ENCODE measurements at places on chromosomes 11 and 22.
A peak's percentile ranks its signal among the peaks of the same experiment; 100 is the strongest.

DNA sequence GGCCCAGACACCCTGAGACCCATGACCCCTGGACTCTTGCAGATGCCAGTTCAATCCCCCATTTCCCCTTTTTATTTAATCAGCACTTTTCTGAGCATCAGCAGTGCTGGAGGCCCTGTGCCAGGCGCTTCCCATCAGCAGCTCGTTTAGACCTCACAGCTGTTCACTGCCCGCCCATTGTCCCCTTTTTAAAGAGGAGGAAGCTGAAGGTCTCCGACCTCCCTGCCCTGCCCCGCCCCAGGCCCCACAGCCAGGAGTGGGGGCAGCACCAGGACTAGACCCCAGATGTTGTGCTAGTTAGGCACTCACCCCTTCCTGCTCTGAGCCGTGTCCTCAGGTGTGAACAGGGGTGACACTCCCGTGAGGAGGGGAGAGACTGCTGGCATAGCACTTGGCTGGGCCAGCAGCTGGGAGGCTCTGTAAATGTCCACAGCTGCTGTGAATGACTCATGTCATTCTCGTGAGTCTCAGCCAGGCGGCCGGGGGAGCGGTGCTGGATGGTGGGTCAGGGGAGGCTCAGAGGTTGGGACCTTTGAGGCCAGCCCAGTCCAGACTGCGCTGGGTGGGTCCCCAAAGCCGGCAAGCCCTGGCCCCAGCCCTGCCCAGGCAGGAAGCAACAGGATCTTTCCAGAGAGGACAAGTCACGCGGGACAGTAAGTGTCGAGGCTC is 19.9 kb downstream of the EMID1 start:
- no peak for DNase-seq

GRCh38 chr22:22408731-22409696 is 99.5 kb downstream of the ZNF280B start:
- no peak for DNase-seq

DNA sequence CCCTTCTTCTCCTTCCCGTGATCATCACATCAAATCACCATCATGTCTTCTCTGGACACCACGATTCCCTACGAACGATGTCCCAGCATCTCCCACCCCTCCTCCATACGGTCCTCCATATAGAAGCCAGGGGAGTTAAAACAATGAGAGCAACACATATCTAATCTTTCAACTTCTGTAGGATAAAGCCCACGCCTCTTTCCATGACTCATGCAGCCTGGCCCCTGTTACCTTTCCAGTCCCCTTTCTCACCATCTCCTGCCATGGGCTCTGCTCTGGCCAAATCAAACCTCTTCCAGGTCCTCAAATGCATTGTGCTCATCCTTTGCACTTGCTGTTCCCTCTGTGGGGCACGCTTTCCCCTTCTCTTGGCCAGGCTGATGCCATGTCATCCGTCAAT is 23.6 kb downstream of the RPS6KA4 start:
- DNase-seq: no peak

DNA sequence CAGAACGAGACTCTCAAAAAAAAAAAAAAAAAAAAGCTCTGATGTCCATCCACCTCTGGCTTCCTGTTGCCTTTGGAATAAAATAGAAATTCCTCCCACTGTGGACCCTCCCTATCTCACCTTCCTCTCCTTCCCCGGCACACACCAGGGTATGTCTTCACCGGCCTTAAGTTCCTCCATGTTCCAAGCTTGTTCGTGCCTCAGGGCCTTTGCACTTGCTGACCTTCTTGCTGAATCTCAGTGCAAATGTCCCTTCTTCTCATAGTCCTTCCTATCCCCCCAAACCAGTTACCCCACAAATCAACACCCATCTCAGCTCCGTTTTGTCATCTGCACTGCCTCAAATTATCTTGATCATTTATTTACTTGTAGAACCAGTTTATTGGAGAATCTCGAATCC is 20.6 kb downstream of the IFT27 start:
- no peak for DNase-seq

DNA sequence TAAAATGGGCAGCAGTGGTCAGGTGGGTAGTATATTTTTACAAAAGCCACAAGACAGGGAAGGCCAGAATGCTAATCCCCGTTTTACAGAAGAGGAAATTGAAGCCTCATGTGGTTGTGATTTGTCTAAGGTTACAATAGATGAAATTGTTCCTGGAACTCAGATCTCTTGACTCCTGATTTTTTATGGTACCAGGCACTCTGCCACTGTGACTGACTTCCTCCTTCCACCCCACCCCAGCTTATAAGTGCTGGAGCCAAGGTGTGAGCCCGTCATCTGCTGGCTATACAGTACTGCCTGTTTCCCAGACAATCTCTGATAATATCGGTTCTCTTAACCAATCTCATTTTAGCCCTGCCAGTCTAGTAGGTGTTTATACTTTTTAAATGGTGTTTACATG is 1.9 kb downstream of the SLC5A1 start:
- no peak for DNase-seq

DNA sequence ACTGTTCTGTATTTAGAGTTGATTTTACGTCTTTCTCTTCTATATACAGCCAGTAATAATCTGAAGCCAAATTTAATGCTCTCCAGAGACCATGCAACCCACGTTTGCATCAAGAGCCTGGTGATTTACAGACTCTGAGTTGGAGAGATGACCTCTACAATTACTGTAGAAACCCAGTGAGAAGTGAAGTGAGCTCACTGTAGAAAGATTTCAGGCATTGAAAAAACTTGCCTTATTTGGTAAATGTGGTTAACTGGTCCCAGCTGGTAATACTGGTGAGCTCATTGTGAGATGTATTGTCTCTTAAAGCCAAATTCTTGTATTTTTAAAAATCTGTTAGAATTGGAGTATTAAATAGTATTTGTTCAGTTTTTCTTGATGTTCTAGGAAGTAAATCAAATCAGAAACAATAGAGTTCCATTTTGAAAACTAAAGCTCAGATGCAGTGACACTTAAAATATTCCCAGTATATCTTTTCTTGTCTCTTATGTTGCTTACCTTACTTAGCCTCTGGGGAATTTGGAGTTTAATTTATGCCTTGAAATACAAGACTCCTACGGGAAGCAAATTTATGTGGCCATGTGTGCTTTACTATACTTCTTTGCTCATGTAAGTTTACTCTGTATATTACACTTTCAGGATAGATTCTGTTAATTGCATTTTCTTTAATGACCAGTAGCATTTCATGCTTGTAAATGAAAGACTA is 189.9 kb downstream of the ARHGAP42 start:
- no peak for DNase-seq

GRCh38 chr11:118841469-118842242 is 42.0 kb upstream of the CXCR5 start:
- no peak for DNase-seq

GRCh38 chr11:113263458-113264259 is 50.7 kb upstream of the TTC12 start:
- DNase-seq: no peak

GRCh38 chr11:61636676-61637075 is 43.5 kb upstream of the DAGLA start:
- no peak for DNase-seq

DNA sequence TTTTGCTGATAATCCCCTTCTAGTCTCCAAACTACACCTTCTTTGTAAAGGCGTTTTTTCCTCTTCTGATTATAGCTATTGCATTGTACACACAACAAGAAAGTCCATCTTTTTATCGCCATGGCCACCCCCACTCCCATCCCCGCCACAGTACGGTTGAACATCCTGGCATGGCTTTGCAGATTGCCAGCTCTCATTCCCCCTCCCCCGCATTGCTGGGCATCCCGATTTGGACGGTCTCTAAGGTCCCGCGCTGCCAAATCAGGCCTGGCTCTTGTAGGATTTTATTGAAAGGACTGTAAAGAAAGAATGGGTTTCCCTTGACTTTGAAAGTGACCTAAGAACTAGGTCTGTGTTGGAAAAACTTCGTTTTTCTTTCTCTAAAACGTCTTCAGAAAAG is 916 bp upstream of the SLC6A5 start:
- no peak for DNase-seq

DNA sequence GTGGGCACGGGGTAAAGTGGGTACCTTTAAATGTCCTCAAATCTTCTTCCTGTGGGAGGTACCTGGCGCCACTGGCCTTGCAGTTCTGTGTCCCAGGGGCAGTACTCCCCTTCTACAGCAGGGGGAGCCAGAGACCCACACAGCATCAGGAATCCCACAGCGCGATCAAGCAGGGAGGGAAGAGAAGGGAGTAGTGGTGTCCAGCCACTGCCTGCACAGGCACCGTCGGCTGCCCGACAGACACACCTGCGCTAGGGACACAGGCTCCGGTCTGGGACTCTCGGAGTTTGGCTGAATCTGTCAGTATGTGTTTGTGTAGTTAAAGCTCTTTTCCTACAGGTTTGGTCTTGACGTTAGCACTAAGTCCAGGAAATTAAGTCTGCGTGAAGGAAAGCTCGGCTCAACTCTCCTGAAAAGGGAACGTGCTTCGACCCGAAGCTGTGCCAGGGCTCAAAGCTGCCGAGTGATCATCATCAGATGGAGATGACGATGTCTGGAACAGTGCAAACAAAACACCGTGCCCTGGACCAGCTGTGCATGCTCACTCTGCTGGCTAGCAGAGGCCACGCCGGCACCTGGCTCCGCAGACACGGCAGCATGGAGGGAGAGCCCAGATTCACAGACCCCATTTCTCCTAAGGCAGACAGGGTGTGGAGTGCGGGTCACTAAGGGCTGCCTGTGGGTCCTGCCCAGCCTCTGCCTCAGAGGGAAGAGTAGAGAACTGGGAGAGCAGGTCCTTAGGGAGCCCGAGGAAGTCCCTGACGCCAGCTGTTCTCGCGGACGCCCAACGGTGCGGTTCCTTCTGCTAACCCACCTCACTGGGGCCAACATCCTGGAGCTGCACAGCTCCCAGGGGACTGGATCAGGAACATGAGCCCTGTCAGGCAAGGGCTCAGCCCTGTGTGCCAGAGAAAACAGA is 56.0 kb upstream of the BID start:
- DNase-seq: peak; percentile 71

- no peak for DNase-seq
Measured at GRCh38 chr11:60251485-60252212, 8.7 kb upstream of the MS4A4E start.

DNA sequence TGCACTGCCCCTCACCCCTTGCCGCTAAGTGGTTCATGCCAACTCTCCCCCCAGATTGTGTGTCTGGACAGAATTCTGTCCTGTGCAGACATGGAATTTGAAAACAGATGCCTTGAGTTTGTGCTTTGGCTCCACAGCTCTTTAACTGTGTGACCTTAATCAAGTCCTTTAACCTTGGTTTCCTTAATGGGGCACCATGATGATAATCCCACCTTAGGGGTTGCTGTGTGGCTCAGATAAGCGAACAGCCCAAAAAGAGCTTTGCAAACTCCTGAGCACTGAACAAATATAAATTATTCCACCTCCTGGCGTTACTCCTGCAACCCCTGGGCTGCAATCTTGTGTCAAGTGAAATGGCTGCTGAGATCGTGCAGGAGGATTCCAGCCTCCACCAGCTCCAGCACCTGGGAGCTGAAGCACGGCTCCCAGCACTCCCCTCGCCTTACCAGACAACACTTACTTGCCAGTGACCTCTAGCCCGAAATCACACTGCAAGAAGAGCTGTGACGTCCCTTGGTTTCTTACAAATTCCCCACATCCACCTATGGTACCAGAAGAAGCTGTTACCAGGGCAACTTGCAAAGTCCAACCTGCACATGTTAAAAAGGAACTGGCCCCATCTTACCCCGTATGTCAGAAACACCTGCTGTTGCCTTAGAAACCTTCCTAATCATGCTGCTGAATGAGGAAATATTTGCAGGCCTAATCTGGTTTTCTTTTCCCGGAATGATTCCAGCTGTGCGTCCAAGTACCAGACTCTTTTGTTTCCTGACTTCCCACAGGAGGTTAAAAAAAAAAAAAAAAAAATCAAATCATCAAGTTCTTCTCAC is 13.2 kb downstream of the VPS37C start:
- DNase-seq: no peak

GRCh38 chr22:46755525-46755924 is 6.9 kb upstream of the TBC1D22A start:
- DNase-seq: no peak

- DNase-seq: no peak
Measured at GRCh38 chr11:102447193-102447592, 5.4 kb downstream of the TMEM123 start.

- no peak for DNase-seq
Measured at GRCh38 chr22:23282089-23282501, 101.8 kb downstream of the BCR start.
